ENCODE measurements at places on chromosomes 5 and 9. TPM values are rescaled to one million over a fixed set of nuclear protein-coding genes. Genes with fewer than 3 reads are reported as not detected.
A peak's percentile ranks its signal among the peaks of the same experiment; 100 is the strongest.

DNA sequence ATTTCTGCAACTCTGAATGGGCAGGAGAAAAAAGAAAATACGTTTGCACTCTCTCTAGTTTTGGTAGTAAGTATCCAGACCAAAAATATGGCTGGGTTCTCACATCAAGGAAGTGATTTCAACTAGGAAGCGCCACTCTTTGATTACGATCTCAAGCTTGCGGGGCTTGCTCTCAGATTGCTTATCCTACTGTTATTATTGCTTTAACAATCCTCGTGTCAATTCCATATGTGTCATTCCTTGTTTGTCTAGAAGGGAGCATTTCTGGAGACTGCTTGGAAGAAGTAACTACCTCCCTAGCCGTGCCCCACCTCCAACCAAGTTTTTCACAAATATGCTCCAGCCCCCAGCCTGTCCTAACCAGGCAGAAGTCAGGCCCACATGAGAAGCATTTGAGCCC lies 3.5 kb downstream of the PRUNE2 start:
- no peak for DNase-seq

The PAXX gene
- 42.2 TPM for total RNA-seq

DNA sequence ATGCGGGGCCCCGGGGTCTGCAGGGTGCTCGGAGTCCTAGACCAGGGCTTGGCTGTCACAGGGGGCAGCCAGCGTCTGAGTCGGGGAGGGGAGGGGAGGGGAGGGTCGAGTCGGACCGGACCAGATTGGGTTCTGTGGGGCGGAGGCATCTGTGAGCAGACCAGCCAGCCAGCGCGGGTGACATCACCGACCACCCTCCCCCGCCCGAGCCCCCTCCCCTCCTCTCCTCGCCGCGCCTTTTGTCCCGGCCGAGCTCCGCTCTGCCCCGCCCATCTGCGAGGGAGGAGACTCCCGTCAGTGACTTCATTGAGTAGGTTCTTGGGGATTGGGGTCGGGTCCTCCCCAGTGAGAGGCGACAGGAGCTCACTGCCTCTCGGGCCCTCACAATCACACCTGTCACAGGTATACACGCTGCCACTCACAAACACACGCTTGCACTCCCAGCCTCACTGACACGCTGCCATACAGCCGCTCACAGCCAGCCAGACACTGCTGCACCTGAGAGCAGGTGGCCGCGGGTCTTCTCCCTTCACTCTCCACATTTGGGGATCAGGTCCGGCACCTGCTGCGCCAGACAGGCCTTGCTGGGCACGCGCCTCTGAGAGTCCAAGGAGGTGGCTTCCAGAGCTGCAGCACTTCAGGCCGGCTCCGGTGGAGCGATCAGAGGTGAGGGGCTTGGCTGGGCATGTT lies 546 bp downstream of the DNAJB5 start:
- DNase-seq, result no peak

GRCh38 chr9:6632516-6633183 lies 12.9 kb downstream of the GLDC start:
- DNase-seq, result peak; percentile 59

GRCh38 chr5:140322751-140323731 lies 20.1 kb upstream of the PFDN1 start:
- peak; percentile 89 for DNase-seq

- no peak for DNase-seq
Measured at GRCh38 chr9:104900324-104900723, 27.6 kb downstream of the ABCA1 start.

The ZDHHC11 gene
- total RNA-seq, result 1.3 TPM

DNA sequence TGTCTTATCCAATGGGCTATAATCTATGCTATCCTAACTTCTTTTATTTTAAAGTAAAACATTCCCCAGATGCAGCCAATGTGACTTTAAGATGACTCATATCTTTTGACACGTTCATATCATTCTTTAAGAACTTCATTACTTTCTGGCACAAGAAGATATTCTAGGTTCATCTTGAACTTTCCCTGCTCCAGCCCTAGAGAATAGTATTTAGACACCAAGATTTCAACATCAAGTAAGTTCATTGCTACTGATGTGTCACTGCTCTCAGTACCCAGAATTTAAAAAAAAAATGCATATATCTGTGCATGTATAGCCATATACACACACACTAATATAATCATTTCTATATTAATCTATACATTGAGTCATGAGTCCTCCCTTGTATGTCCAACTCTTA lies 175.2 kb downstream of the SAXO1 start:
- DNase-seq, result no peak

- DNase-seq, result no peak
Measured at GRCh38 chr5:133930813-133931090, 37.7 kb downstream of the C5orf15 start.

GRCh38 chr5:132766020-132766805 lies 10.8 kb downstream of the SEPTIN8 start:
- DNase-seq, result no peak

GRCh38 chr5:159777049-159777660 lies 139.1 kb upstream of the ADRA1B start:
- no peak for DNase-seq

The PDGFRB gene
- total RNA-seq, result 17.1 TPM

The PRXL2C gene
- 14.1 TPM for total RNA-seq

- DNase-seq, result no peak
Measured at GRCh38 chr5:179830818-179831468, 10.2 kb downstream of the SQSTM1 start.

The GPR151 gene
- total RNA-seq, result not detected

DNA sequence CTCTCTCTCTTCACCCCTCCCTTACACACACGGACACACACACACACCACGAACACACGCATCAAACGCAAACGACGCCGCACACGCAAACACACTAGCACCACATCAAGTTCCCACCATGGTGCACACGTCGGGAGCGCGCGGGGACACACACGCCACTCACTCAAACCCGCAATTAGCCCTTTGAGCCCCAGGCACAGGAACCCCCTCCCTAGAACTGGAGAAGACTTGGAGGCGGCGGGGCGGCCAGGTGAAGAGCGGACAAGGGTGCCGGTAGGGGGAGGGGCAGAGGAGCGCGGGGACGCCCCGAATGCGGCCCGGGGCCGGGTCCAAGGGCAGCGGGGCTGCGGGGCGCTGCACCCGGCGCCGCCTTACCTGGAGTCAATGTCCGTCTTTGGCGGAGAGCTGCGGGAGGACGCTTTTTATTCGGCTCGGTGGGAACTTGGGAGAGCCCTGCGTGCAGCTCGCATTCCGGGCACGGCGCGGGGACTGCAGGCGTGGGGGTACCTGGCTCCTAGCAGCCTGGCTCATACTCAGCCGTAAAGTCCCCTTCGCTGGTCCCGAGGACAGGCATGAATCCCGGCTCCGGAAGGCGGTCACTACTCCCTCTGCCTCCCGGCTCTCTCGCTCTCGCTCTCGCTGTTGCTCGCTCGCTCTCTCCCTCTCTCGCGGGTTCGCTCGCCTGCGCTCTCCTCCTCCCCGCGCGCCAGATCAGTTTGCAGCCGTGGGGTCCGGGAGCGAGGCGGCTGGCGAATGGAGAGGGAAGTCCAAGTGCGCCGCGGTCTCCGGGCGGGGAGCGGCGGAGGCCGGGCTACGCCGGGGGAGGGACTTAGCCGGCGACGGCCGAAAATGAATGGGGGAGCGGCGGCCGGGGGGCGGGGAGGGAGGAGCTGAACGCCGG lies at the start of gene BRINP1:
TSS of gene BRINP1 (minus strand) at position 755 of the 901 bp plus-strand sequence. CDS start 56,080 bp downstream, outside the sequence.
- DNase-seq, result peak; percentile 26

The CDH6 gene
- total RNA-seq, result 66.2 TPM

The HDAC3 gene
- total RNA-seq, result 39.7 TPM

The CARD9 gene
- 2.0 TPM for total RNA-seq

DNA sequence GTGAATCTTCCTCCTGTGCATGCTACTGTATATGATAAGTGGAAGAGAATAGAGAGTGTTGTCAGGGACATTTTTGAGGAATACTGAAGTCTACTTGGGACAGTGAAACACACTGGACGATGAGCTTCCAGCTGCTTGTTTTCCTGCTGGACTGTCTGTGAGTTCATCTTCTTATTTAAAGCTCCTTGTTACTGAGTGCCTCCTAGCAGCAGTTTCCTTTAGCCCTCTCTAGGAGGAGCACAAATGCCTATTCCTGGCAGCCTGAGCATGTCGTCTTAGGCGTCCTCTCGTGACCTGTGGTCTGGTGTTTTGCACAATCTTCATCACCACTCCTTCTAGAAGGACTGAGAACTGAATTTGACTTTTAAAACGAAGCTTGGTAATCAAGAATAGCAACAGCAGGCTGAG lies 43.8 kb downstream of the ANKRD33B start:
- no peak for DNase-seq

GRCh38 chr5:11785771-11786352 lies 118.4 kb downstream of the CTNND2 start:
- no peak for DNase-seq

The F2RL2 gene
- total RNA-seq, result 2.0 TPM

DNA sequence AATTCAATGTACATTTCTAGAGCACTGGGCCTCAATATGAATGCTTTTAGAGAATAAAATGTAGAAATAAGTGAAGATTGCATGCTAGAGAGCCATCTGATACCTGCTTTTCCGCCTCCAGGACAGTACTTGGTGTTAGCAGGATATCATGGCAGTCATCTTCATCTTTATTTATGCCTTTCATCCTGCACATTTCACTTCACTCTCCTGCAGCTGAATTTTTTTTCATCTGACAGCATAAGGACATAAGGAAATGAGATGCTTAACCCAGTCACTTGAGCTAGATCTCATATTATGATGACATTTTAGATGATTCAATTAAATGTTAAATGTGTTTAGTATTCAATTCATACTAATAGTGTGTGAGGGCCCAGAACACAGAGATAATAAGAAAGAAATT lies 162.6 kb downstream of the PARP8 start:
- no peak for DNase-seq

The ZFP2 gene
- total RNA-seq, result 2.9 TPM

- no peak for DNase-seq
Measured at GRCh38 chr9:37909326-37909725, 5.4 kb upstream of the SLC25A51 start.

- DNase-seq, result no peak
Measured at GRCh38 chr5:93340881-93341280, 240.1 kb downstream of the NR2F1-AS1 start.

DNA sequence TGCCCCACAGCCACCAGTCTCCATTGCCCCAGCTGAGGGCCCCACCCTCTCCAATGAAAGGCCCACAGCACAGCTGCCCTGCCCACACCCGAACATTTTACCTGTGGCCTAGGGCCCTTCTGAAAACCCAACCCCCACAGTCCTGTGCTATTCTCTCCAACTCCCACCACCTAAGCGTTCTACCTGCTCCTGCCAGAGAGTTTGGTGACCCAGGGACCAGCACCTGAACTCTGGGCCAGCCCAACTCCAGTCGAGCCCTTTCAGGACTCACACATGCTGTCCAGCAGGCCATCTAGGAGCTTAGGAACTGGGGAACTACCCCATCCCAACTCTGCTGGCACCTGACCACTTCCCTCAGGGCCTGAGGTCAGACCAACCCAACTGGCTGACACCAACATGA lies 562.3 kb downstream of the DNAH5 start:
- DNase-seq, result no peak

The CORO2A gene
- 7.8 TPM for total RNA-seq

- DNase-seq, result no peak
Measured at GRCh38 chr9:15389173-15389572, 33.5 kb upstream of the SNAPC3 start.

GRCh38 chr9:97557606-97558095 lies 56.2 kb downstream of the TMOD1 start:
- no peak for DNase-seq

GRCh38 chr5:107736638-107737037 lies 65.9 kb upstream of the EFNA5 start:
- no peak for DNase-seq

The TAS2R1 gene
- not detected for total RNA-seq

GRCh38 chr9:74771262-74771585 lies 116.5 kb downstream of the TRPM6 start:
- DNase-seq, result no peak

GRCh38 chr5:38878391-38879077 lies 32.7 kb downstream of the OSMR start:
- no peak for DNase-seq

- no peak for DNase-seq
Measured at GRCh38 chr9:3087697-3088096, 243.8 kb upstream of the PUM3 start.

The GRXCR2 gene
- total RNA-seq, result not detected

The SCGB3A1 gene
- 3.7 TPM for total RNA-seq

GRCh38 chr5:16859346-16859745 lies 76.7 kb downstream of the MYO10 start:
- DNase-seq, result no peak
